D721Med (cell line): ENCODE measurements at places on chromosomes 3 and 15.

- no peak for DNase-seq
Measured at GRCh38 chr15:35484231-35484945, 61.6 kb downstream of the DPH6 start.

DNA sequence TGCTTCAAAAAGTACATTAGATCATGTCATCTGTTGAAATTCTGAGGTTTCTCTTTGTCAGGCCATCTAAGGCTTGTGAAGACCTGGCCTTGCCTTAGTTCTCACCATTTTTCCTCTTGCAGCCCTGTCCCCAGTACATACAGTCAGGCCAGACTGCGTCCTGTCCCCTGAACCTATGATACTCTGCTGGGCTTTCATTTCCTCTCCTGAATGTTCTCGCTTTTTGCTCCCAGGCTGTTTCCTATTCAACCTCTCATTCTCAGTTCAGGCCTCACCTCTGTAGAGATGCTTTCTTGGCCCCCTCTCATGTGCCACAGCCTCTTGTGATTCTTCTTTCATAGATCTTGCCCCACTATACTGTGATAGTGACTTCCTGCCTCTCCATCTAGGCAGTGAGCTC is 648.8 kb upstream of the KCNMB2 start:
- no peak for DNase-seq

GRCh38 chr15:95019907-95020306 is 788.5 kb downstream of the MCTP2 start:
- DNase-seq: no peak

DNA sequence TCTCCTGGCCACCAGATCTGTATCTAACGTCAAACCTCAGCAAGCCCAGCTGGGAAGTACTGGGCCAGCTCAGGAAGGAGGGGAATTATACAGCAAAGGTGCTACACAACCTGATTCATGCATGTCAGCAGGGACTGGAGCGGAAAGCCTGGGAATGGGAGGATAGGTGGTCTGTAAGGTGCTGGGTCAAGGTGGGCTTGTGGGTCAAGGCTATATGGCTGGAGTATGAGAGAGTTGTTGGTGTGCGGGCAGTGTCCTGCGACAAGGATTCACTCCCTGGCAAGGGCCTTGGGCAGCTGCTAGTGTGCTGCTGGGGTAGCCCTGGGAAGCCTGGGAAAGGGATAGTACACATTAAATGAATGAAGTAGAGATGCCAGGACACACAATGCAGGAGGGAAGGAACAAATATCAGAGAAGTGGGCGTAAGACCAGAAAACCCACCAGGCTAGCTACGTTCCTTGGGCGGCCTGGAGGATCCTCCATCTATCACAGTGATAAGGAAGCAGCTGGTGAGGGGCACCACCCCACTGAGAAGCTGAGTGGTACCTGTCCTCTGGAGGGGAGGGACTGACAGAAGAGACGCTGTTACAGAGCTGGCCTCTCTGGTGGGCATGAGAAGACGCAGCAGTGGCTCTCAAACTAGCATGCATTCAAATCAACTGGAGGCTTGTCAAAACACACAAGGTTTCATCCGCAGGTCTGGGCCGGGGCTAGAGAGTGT is 8.5 kb upstream of the SYNM start:
- no peak for DNase-seq

- no peak for DNase-seq
Measured at GRCh38 chr3:123297627-123297899, 95.8 kb downstream of the SEC22A start.

DNA sequence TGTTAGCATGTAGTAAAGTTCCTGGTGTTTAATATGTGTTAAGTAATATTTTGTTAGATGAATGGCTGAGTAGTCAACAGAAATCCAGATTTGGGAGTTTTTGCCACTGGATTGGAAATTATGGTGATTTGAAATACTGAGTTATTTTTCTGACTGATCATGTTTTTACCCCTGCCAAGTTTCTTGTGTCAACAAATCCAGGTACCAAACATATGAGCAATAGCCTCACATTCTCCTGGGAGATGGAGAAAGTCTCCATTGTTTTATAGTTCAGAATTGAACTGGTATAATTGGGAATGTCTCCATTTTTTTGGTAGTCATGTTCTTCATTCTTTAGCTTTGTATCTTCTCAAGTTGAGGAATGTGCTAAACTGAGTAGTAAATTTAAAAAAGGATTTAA is 767.2 kb upstream of the LMCD1 start:
- no peak for DNase-seq

GRCh38 chr3:69104586-69104985 is 17.8 kb downstream of the LMOD3 start:
- no peak for DNase-seq

GRCh38 chr3:123688241-123688747 is 103.4 kb upstream of the HACD2 start:
- DNase-seq: no peak
